OCI-M1 (cell line): ENCODE measurements at places on chromosomes 12 and 14.

- DNase-seq: no peak
Observed at GRCh38 chr14:102256716-102257115, 48.2 kb downstream of the MOK start.

DNA sequence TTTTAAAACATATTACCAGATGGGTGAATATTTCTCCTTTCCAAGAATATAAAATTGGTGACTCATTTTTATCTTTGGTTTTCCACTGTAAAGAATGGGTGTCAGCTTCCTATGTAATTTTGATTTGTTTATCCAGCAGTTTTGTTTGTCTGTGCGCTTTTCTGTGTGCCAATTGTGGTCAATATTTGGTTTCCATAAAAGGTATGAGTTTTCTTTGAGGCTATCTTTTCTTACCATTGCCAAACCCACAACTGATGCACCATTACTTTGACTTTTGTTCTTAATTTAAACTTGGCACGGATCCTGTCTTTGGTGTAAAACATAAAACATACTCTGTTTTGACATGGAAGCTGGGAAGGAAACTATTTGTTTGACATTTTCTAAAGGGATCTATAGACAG, 78.8 kb upstream of the NAV3 start:
- DNase-seq: no peak

- DNase-seq: no peak
Observed at GRCh38 chr12:99151744-99152143, 495.8 kb upstream of the GARIN6 start.

DNA sequence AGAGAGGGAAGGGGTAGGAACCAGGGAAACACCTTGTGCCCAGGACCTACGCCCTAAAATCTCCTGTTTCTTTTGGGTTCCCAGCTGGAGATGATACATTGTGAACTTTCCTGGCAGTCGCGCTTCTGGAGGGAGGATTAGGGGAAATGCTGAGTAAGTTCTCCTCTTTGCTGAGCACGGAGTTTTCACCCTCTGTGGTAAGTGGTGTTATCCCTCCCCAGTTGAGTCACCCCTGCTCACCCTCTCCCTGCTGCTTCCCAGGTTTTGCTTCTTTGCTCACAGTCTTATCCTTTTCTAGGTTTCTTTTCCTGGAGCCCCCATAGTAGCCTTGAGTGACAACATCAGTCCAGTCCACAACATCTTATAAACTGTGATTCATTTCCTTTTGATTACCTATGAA, 789.1 kb downstream of the TMEM121 start:
- DNase-seq: no peak

DNA sequence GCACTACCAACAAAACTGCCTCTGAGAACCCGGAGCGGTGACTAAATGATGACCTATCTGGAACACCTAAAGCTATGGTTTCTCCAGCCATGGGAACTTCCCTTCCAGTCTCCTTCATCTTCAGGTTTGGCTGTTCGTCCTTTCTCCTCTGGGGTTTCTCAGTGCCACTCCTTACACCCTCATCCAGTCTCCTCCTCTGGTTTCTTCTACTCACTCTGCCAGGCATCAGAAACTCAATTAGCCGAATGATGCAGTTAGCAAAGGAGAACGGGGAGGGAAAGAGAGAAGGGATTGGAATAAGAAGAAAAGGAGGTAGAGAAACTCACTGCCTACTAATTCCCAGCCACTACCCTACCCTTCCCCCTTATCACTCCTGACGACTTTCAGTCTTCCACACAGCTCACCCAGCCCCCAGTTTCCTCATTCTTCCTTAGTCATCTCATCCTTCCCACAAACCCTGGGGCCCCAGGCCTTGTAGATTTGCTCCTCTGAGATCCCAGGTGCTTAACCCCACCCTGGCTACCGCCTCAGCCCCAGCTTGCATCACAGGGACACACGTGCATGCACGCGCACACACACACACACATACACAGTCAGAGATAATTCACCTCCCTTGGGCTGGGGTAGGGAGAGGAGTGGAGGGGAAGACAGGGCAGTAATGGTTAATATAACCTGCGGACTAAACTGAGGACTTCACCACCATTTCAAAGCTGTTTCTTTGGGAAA, 13.0 kb downstream of the FGD6 start:
- DNase-seq: peak; percentile 90

- DNase-seq: no peak
Observed at GRCh38 chr12:14259481-14260010, 105.9 kb upstream of the ATF7IP start.

DNA sequence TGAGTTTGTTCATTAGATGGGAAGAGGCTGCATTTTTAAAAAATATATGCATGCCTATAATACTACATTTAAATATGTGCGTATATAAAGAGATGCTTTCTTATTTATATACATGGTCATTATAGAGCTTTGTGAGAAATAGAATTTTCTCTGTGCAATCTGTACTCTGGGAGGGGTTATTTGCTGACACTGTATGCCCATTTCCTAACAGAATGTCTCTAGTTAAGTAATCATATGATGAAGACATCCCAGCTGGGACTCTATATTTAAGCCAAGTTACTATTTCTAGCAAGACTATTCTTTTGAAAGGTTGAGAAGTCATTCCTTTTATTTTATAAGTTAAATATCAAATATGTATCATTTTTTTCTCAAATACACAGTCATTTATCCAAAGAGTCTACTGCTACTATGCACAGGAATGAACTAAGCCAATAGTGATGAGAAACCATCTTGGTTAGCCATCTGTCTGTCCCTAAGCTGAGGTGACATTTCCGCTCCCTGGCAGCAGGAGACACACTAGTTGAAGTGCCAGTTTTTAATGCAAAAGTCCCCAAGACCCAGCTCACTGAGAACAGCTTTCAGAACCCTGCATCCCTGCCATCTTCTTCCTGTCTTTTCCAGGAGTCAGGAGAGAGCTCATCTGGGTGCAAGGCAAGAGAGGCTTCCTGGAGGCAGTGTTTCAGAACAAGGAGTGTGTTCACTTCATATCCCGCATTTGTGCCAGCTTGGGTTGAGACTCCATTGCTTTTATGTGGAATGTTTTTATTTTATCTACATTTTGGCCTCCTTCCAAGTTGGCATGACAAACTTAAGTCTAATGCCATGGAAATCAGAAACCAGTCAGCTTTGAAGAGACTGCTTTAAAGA, 69.5 kb downstream of the TMEM132C start:
- no peak for DNase-seq

DNA sequence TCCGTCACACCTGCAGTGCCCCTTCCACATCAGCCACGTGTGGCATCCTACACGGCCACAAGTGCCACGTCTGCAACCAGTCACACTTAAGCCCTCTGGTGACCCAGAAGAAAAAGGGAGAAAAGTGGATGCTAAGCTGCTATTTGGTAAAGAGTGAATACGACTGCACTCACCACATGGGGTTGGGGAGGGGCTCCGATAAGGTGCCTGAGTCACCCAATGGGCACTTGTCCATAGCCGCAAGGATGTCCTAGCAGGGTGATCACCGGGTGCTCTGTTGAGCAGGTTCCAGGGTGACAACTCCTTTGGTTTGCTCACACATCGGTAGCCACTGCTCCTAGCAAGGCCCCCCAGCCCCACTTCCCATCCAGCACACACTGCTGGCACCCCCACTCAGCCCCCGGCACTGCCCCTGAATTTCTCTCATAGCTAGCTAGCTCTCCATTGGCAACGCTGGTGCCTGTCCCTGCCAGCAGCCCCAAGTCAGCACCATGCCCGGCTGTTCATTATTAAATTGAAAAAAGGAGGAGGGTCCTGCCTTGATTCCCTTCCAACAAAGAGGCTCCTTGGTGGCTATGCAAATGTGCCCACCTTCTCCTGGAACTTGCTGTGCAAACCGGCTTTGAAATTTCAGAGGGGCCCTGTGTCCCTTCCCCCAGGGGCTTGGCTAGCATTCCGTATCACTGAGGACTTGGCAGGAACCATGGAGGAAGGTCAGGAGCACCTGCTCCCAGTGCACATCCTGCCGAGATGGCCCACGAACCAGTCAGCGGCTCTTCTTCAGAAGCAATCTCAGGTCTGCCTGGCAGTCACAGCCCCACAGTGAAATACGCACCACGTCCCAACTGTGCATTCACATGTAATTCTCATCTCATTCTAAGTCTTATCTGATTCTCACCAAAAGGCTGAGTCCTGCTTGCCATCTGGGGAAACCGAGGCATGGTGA, 227.7 kb upstream of the DIO3 start:
- no peak for DNase-seq

DNA sequence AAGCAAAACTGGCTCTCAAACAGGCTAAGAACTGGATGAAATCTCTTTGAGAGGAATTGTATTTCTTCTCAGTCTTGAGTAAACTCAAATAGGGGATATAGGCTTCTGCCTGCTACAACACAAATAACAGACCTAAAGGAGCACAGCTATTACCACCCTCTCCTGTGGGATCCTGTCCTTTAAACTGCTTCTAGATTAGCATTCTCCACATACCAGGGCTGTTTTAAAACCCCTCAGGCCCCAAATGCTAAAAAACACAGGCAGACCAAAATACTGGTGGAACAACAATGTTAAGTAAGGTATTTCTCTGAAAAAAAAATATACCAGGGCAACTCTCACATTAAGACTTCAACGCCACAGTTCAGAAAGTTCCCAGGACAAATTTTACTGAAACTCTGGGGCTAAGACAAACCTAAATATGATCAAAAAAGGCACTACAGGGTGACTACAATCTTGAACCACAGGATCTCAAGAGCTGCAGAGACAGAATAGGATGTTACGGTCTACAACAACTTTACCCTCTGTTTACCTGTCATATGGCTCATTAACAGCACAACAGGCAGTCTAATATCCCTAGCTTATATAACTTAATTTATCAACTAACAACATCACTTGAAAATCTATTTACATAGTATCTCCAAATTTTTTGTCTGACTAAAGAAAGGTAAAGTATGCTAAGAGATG, 7.2 kb downstream of the CPNE8 start:
- DNase-seq: no peak

- DNase-seq: no peak
Observed at GRCh38 chr12:120855823-120856588, 48.2 kb downstream of the SPPL3 start.

DNA sequence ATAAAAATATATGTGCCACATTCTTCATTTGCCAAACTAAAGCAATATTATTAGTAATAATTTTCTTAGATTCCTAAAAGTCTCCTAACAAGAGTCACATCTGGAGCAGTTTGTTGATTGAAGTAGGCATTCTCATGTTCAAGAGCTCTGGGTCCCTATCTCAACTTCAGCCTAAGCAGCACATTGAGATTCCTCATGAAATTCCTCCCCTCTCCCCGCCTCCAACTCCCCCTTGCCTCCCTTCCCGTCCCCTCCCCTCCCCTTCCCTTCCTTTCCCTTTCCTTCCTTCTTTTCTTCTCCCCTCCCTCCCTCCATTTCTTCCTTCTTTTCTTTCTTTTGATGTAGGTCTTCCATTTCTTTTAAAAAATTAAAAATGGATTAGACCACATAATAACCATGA, 48.7 kb upstream of the NAV3 start:
- DNase-seq: no peak

DNA sequence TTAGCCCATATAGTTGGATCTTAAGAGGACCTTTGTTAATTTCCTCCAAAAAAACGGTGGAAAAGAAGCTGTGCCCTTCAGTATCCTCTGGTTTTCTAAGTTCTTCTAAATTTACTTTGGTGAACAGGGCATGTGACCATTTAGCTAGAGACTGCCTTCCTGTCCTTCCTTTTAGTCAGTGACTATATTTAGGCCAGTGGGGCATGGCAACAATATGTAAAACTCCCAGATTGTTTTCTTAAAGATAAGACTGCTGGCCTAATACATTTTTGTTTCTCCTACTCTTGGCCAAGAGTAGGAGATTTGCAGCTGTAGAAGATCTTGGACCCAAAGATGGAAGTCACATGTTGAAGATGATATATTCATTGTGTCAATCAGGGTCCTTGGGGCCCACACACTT, 325.1 kb upstream of the DCN start:
- no peak for DNase-seq

DNA sequence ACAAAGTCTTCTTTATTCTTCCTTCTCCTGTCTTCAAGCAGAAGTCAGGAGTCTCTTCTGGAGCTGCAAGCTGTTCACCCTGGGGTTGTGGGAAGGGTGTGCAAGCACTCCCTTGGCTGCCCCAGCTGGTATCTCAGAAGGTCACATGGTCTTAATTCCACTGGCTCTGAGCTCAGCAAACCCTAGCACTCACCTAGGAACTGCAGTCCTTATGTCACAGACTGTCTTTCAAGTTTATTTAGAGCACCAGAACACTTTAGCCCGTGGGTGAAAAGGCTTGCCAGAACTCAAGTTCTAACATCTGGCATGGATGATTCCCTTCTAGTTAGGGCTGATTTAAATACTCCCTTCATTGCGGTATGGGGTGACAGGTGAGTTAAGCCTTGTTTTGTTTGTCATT, 379.0 kb downstream of the CCER1 start:
- no peak for DNase-seq

DNA sequence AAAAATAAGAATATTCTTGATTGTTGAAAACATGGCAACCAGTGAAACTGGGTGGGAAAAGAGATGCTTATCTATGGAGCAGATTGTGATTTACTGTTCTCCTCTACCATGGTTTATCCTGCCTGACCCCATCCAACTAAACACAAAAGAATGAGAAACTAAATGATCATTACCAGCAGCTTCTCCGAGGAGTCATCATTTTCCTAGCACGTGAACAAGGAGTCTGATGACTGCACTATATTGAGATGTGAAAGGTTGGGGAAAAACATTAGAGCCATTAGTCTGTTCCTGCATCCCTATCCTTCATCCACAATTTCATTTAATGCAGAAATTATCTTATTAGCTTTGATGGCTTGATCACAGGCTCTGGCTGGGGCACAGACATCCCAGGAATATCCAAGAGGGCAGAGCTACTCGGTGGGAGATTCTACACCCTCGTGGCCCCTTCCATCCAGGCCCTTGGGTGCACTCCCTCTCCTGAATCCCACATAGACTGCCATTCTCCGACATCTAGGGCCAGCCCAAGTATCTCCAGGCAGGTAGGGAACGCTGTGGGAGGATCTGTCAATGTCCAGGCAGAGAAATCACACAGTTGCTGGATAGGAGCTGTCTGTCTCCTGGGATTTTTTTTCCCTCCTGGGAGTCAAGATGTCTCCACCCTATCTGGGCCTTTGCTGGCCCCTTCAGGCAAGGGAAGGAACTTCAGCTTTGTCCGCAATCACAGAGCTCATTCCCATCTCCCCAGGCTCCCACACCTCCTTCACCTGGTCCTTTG, 43.3 kb upstream of the DHRS4 start:
- DNase-seq: peak; percentile 45

GRCh38 chr12:105561546-105562198, 231.2 kb downstream of the C12orf75 start:
- no peak for DNase-seq

- peak; percentile 31 for DNase-seq
Observed at GRCh38 chr14:61752626-61753025, 9.6 kb upstream of the SNAPC1 start.

DNA sequence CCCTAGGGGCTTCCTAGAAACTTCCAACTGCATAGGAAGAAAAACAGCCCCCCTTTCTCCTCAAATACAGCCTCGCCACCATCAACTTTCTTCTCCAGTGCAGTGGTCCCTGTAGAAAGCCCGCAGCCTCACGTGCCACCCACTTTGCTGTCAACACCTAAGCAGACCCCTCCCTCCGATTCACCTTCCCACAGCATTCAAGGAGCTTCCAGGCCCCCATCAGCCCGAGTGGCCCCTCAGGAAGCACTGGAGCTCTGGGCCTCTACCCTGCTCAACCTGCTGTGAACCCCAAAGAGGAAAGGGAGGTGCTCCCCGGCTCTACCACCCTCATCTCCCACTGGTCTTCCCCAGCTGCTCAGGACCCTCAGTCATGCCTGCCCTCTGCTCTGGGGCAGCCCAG, 55.0 kb downstream of the RNF34 start:
- no peak for DNase-seq
